Stimulated activated CD8-positive, alpha-beta memory T cell treated with anti-CD3 and anti-CD28 coated beads, Interleukin-12 subunit alpha, Interleukin-12 subunit beta, amount 100 ng/mL, for 4 hours (primary cell): ENCODE measurements at places on chromosomes 7 and 10.

DNA sequence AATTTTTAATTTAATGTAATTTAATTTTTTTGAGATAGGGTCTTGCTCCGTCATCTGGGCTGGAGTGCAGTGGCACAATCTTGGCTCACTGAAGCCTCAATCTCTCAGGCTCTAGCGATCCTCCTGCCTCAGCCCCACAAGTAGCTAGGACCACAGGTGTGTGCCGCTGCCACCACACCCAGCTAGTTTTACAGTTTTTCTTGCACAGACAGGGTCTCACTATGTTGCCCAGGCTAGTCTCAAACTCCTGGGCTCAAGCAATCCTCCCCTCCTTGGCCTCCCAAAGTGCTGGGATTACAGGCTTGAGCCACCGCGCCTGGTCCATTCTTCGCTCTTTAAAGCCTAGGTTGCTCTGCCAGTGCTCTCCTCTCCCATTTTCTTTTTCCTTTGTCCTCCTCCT lies 12.9 kb downstream of the CALML3 start:
- DNase-seq, result no peak

GRCh38 chr7:158256091-158256816 lies 331.4 kb downstream of the PTPRN2 start:
- no peak for DNase-seq

DNA sequence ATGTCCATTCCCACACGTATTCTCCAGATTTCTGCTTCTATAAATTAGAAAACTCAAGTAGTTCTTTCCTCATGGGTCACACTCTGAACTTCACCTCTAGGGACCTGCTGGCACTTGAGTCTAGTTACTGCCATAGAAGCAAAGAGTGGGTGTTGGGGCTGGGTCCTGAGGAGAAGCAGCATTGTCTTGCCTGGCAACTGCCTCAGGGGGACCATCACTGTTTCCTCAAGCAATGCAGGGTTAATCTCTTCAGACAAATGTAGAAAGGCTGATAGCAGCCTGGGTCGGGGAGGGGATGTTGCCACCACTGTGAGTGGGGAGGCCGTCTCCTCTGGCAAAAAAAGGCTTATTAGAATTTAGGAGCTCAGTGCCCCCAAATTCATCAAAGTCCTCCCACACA lies 20.2 kb upstream of the PAPSS2 start:
- DNase-seq, result no peak

- DNase-seq, result no peak
Measured at GRCh38 chr10:92914478-92915325, 66.4 kb downstream of the EXOC6 start.
